ENCODE measurements at places on chromosomes 16 and 17. TPM values are rescaled to one million over a fixed set of nuclear protein-coding genes. Genes with fewer than 3 reads are reported as not detected.

GRCh38 chr17:77692571-77693161 is 265.8 kb upstream of the TNRC6C start:
- no peak overlapping the region for H3K4me3 ChIP-seq
- H3K27me3 ChIP-seq = peaks cover 39% of the 10 kb centered on the region
- H3K4me1 ChIP-seq = no peaks in the 10 kb centered on the region
- no peak overlapping the region for H3K27ac ChIP-seq

The TMC6 gene
- 351 TPM for total RNA-seq

- H3K4me3 ChIP-seq = no peak overlapping the region
- no peak overlapping the region for H3K27ac ChIP-seq
- no peak for DNase-seq
- H3K36me3 ChIP-seq = no peaks in the 10 kb centered on the region
- H3K27me3 ChIP-seq = no peaks in the 10 kb centered on the region
These were observed 18.9 kb downstream of the ARHGAP17 start for GRCh38 chr16:24996301-24996700.

DNA sequence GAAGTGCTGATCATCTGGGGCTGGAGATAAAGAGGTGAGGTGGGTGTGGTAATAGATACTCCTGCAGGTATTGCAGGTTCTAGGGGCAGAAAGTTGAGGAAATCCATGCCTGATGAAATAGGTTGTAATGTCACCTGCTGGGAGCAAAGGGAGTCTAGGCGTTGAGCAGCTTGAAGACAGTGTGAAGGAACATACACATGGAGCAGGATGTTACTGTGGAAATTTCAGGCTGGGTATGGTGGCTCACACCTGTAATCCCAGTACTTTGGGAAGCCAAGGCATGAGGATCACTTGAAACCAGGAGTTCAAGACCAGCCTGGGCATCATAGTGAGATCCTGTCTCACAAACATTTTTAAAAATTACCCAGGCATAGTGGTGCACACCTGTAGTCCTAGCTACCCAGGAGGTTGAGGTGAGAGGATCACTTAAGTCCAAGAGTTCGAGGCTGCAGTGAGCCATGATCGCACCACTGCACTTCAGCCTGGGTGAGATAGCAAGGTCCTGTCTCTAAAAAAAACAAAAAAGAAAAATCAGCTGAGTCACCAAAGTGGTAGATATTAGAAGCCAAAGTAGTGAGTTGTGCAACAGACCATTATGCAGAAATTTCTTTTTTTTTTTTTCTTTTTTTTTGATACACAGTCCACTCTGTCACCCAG is 9.1 kb upstream of the CRYBA1 start:
- peaks cover 3% of the 10 kb centered on the region for H3K4me1 ChIP-seq
- peak overlapping the region; percentile 38 for H3K27ac ChIP-seq
- no peaks in the 10 kb centered on the region for H3K27me3 ChIP-seq

DNA sequence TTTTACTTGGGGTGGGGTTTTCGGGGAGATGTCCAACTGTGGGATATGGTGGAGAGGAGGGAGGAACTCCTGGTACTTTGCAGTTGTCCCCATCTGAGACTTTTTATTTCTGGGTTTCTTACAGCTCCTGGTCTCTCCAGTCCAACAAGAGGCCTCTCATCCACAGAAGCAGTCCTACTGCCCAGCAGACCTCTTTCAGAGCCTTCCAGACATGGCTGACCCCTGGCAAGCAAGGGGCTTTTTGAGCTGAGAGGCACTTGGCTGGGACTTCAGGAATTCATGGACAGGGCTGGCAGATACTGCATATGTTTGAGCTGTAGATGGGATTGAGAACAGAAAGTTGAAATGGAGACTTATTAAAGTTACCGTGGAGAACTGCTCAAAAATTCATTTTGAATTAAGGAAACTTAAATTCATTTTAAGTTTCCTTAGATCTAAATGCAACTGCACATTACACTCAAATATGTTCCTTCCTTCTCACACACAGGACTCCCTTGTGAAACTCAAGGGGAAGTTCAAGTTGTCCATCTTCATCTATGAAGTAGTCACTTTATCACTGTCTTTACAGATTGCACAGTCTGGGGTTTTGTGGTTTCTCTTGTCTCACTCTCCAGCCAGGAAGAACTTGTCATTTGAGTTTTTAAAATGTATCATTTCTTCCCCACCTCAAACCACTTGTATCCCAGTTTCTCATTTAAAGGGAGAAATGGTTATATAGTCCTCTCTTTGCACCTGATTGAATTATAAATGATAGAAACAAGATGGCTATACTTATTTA is 1.1 kb downstream of the LASP1NB start:
- no peak overlapping the region for H3K27ac ChIP-seq
- H3K4me3 ChIP-seq = no peak overlapping the region
- no peaks in the 10 kb centered on the region for H3K27me3 ChIP-seq
- peaks cover 7% of the 10 kb centered on the region for H3K4me1 ChIP-seq
- no peaks in the 10 kb centered on the region for H3K36me3 ChIP-seq
- DNase-seq = peak; percentile 64

The NFAT5 gene
- total RNA-seq = 15.1 TPM

The P2RX1 gene
- 15.3 TPM for total RNA-seq

All from K562 (cell line).